ENCODE measurements at places on chromosomes 6 and 20.

DNA sequence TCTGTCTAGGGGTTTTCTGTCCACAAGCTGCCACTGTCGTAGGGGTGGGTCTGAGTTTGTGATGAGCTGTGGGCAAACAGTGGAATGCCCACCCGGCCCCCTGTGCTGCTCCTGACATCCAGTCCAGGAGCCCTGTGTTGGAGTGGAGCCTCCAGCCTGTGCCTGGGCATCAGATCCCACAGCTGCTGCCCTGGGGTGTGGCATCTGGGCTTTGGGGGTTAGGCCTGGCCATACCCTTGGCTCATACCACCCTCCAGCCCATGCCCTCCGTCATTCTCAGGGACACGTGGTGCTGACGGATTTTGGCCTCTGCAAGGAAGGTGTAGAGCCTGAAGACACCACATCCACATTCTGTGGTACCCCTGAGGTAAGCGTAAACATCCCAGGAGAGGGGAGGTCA is 12.9 kb downstream of the SGK2 start:
- no peak for DNase-seq

DNA sequence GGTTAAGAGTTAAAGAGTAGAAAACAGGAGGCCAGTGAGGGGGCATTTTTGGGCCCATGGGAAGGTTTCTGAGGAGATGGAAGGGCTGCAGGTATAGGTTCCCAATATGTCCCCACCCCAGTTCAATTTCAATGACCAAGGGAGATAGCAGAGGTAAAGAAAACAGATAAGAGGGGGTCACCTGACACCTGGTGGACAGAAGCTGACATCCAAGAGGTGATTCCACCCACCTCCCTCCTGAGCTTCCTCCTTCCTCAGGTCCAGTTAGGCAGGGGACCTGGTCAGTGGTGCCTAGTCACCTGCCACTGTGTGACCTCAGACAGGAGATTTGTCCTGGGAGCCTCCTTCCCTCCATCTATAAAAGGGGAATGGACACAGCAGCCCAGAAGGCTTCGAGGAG is 29.5 kb upstream of the MAS1L start:
- no peak for DNase-seq

GRCh38 chr6:170470734-170471133 is 82.4 kb downstream of the PSMB1 start:
- no peak for DNase-seq

GRCh38 chr6:33882154-33882553 is 78.4 kb upstream of the MLN start:
- no peak for DNase-seq

DNA sequence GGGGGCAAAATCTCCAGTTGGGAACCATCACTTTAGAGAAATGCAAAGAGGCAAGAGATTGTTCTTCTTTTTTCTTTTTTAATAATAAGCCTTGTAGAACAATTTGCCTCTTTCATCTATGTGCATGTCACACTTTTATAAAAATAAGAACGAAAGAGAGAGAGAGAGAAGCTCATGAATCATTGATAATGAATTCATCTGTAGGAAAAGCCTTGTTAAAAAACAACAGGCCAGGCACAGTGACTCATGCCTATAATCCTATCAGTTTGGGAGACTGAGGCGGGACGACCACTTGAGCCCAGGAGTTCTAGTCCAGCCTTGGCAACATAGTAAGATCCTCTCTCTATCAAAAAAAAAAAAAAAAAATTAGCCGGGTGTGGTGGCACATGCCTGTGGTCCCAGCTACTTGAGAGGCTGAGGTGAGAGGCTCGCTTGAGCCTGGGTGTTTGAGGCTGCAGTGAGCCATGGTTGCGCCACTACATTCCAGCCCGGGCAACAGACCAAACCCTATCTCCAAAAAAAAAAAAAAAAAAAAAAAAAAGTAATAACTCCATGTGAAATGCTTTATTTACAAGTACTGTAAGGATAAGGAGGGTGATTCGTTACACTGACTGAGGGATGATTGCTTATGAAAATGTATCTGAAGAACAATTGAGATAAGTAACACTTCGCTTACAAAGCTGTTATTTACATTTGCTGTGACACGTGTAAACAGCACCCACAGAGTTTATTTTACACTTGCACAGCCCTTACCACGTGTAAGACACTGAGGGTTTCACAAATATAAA is 6.0 kb downstream of the CCN5 start:
- no peak for DNase-seq

- no peak for DNase-seq
Measured at GRCh38 chr6:74645108-74645849, 560.6 kb downstream of the COL12A1 start.

DNA sequence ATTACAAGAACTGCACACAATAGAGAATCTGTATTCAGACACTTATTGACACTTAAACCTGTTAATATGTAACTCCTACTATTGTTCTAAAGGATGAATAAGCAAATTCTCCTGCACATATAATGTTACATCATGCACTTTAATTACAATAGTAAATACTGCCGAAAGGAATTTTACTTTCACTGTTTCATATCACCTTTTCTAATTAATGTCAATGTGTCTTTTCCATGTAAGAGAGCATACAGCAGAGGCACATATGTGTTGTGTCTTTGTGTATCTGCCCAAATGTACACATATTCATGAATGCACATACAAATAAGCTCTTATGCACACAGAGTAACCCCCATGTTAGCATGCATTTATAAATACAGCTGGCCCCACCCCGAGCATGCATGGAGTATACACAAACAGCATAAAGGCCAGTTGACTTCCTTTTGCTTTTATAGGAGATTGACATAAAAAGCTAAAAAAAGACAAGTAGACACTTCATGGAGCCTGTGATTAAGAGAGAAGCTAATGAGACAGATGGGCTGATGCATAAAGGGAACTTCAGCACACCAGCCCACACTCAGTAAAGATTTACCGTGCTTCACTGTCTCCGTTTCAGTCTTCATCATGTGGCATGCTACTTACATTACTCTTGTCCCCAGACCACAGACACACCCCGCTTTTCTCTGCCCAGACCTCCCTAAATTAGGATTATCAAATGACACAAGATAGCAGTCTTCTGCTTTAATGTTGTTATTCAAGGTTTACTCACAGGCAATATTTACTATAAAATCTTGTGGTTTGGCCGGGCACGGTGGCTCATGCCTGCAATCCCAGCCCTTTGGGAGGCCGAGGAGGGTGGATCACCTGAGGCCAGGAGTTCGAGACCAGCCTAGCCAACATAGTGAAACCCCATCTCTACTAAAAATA is 184.6 kb downstream of the ATXN1 start:
- no peak for DNase-seq

- DNase-seq, result peak; percentile 62
Measured at GRCh38 chr6:31651602-31652191, 764 bp downstream of the BAG6 start.

DNA sequence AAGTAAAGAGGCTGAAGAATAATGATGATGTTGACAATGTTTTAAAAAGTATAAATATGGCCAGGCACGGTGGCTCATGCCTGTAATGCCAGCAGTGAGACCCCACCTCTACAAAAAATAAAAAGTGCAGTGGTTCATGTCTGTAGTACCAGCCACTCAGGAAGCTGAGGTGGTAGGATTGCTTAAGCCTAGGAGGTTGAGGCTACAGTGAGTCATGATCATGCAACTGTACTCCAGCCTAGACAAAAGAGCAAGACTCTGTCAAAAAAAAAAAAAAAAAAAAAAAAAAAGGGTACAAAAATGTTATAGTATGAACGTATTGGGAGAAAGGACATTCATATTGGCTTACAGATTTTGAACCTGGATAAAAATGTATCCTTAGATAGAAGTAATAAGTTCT is 543.1 kb upstream of the IRAK1BP1 start:
- no peak for DNase-seq

All from renal cortex interstitium (tissue), 15 donors.